ENCODE measurements at places on chromosomes 1 and 21.

DNA sequence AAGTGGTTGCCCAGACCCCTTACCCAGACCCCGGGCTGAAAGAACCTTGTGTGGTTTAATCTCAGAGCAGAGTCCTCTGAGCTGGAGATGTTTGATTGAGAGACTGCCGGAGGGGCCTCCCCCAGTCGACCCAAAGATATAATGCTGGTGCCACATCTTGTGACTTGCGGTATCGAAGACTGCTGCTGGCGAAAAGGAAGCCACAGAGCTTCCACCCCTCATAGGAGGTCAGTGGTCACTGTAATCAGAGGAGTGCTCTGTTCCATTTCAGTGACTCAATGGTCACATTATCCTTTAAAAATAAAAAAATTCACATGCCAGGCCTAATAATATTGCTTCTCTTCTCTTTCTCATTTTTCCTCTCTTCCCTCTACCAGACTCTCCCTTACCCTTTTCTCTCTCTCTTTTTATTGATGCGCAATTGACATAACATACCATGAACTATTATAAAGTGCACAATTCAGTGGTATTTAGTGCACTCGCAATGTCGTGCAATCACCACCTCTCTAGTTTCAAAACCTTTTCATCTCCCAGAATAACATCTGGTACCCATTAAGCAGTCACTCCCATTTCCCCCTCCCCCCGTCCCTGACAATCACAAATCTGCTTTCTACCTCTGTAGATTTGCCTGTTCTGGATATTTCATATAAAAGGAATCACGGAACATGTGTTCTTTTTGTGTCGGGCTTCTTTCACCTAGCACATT, 52.6 kb upstream of the LYST start:
- DNase-seq, result no peak

DNA sequence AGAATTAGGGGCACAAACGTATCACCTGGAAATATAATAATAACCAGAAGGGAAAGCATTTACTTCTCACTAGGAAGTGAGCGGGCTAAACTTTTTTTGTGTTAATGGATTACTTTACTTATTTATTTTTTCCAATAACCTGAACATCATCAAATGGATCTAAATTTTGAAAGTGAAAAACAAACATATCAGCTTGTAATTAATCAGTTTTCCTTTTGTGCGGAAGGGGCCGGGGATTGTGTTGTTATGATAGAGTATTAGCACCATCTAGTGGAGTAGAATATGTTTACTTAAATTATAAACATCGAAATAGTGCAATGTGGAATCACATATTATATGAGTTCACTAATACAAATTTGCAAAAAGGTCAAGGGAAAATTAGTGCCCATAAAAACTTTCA, 9.0 kb downstream of the CFH start:
- DNase-seq, result no peak

- no peak for DNase-seq
Measured at GRCh38 chr1:178011465-178011828, 41.6 kb upstream of the SEC16B start.

DNA sequence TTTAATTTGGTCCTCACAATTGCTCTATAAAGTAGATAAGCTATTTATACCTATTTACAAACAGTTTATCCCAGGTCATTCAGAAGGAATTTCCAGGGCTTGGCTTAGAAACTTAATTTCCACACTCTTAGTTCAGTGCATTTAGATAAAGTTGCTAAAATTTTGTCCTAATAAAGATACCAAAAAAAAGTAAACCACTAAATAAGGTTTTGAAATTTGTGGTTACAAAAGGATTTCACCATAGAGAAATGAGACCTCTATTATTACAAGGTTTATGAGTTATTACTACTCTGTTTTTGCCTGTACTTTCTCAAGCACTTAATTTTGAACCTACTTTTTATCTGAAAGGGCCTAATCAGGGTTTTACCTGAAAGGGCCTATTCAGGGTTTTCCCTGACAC, 22.4 kb downstream of the PTPN22 start:
- DNase-seq, result no peak

DNA sequence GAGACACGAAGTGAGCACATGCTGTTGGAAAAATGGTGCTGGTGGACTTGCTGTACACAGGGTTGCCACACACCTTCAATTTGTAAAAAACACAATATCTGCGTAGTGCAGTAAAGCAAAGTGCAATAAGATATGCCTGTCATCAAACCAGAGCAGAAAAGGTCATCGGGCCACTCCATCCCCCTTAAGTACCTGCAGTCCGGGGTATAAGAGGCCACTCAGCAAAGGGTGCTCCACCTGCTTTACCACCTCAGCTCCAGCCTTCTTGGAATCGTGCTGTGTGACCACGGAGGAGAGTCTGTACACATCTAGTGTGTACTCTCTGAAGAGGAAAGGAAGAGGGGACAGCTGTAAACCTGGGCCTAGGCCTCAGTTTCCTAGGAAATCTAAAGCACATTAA, 10.9 kb downstream of the YARS1 start:
- DNase-seq, result no peak

GRCh38 chr1:5758000-5758858, 234.0 kb downstream of the NPHP4 start:
- no peak for DNase-seq

DNA sequence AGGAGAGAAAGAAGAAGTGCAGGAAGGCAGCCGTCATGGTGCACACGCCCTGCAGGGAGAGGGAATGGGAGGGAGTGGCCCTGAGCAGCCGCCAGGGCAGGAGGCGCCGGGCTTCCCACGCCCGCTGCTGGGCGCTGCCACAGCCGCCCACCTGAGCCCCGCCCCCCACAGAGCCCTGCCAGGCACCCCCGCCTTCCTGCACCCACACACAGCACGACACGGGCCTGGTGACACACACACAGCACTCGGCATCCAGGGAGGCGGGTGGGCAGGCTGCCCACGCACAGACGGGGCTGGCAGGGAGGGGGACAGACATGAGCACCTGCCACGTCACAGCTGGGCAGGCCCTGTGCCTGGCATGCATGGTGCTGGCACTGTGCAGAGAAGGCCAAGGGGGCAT, 27.5 kb downstream of the ADGRB2 start:
- DNase-seq, result no peak

- DNase-seq, result no peak
Measured at GRCh38 chr21:43306911-43307676, 119.8 kb downstream of the SIK1 start.

GRCh38 chr21:31088474-31088751, 50.1 kb upstream of the KRTAP19-8 start:
- no peak for DNase-seq

- DNase-seq, result peak; percentile 68
Measured at GRCh38 chr1:223748773-223749733, 36.7 kb downstream of the CAPN2 start.

DNA sequence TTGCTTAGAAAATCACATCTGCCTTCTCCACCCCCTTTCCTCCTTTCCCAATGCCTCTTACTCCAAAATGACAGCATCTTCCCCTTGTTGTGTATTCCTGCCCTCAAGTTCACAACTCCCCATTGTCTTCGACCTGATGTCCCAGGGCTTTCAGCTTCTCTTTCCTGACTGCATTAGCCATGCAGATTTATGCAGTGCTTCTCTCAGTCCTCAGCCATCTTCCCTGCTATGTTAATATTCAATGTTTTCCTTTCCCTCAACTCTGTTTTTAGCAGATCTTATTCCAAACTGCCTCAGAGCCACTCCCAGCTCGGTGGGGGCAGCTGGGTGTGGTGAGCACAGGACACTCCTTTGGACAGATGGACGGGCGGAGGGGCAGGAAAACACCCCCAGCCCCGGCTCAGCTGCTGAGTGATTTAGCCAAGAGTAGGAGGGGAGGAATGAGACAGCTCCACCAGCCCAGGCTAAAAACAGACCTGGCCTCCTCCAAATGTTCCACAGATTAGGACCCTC, 71.0 kb downstream of the CD2 start:
- no peak for DNase-seq

DNA sequence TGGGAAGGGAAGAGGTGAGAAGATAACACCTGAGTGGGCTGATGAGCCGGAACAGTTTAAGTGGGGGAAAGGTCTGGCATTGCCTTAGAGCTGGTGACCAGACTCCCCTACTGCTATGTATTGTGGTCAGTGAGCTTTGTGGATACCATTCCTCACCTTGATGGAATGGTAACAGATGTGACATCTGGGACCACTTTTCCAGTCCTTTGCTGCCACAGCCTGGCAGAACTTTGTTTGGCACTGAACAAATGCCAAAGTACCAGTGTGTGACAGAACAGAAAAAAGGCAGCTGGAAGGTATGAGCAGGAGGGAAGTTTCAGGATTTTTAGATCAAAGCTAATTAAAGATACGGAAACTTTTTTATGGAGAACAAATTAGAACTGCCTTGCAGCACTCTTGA, 6.2 kb downstream of the MED8 start:
- DNase-seq, result no peak

DNA sequence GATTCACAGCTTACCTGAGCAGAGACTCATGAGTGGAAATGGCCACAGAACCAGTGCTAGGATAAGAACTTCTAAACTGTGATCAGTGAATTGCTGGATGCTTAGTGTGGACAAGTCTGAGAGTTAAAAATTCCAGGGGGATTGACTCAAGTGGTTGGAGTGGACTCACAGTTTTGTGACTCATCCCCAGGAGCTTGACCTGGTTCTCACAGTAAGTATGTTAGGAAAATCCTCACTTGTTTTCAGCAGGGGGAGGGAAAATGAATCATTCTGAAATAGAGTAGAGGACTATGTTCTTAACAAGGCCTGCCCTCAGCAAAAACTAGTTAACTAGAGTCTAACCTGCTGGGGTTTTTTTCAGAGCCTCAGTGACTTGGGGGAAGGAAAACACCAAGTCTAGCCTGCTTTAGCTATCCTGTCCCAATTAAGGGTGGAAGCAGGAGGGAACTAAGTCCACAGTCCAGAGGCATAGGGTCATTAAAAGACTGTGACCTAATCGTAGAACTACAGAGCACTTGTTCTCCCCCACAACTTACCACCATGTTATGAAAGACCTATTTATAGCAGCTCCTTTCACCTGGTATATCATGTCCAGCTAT, 6.1 kb upstream of the CDC73 start:
- DNase-seq, result no peak

DNA sequence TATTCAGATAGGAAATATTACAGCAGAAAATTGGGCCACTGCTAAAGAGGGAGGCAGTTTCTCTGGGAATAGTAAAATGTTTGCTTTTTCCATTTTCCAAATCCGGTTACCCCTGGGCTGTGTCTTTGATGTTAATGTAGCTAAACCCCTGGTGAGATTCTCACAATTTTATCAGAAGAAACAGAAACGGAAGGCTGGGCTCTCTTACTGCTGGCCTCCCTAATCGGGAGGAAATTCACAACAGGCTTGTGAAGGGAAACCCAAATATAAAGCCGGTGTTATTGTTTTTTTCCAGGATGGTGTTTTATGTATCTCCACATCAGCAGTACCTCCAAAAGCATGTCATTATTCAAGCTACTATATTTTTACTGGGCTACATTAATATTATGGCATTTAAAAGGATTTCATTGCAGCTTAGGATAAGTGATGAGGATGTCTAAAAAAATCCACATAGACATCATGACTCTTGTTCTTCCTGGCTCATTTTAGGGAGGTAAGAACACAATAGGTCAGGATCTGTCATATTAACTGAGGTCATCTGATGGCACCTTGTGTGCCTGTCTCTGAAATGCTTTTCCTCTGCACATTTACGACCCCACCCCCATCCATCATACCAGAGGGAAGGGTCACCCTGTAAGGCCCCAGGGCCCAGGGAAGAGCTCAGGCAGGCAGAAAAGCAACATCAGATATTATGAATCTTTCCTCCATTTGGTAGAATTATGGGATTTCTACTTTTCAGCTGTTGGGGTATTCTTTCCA, 158.7 kb downstream of the DSCAM start:
- DNase-seq, result no peak

All from substantia nigra (tissue), 51 donors.